ENCODE measurements at places on chromosomes 6 and 20.

- no peak for DNase-seq
Measured at GRCh38 chr20:31595654-31596411, 9.3 kb upstream of the ID1 start.

DNA sequence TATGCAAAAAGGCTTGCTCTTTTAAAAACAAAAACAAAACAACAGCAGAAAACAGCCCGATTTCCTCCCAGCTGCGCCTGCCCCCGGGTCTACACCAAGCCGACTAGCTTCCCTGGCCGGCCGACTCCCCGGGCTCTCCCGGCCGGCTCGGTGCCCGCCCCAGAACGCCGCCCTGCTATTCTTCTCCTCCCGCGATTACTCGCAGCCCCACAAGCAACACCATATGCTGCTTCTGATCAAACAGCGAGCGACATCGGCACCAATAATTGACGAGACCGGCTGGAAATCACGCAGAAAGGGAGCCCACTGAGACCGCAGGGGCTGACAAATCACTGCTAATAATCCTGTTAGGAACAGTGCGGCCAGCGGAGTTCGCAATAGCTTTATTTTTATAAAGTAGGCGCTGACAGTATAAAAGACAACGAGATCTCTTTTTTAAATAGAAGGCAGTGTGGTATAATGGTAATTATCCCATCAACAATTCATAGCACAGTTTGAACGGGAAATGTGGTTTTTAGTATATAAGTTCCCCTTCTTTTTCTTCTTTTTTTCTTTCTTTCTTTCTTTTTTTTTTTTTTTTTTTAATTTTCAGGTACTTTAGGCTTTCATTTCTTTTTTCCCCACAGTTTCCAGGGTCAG is 3.3 kb downstream of the SIM1 start:
- no peak for DNase-seq

GRCh38 chr20:32031007-32031958 is 20.8 kb upstream of the HCK start:
- peak; percentile 20 for DNase-seq

DNA sequence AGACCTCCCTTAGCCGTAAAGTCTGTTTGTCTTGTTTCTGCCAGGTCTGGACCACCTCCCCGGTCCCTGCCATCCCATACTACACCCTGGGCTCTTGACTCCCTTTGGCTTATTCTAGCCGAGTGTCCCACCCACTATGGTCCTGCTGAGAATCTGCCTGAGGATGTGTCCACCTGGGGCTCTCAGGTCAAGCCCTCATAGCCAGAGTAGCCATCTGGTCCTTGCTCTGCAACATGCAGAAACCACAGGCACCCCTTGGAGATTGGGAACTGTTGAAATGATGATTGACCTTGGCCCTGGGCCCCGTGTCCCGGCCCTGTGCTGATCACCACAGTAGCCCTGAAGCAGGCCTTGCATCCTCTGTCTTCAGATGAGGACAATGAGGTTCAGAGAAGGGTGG is 44.0 kb downstream of the VSTM2L start:
- DNase-seq, result no peak

GRCh38 chr20:40844332-40844731 is 155.3 kb upstream of the MAFB start:
- DNase-seq, result no peak

GRCh38 chr20:23111944-23112342 is 25.8 kb upstream of the CD93 start:
- DNase-seq, result no peak

- DNase-seq, result no peak
Measured at GRCh38 chr20:10579942-10580341, 93.9 kb downstream of the JAG1 start.

GRCh38 chr20:51450221-51450712 is 92.3 kb downstream of the NFATC2 start:
- DNase-seq, result no peak

GRCh38 chr20:41135187-41135887 is 2.0 kb upstream of the PLCG1 start:
- DNase-seq, result no peak

DNA sequence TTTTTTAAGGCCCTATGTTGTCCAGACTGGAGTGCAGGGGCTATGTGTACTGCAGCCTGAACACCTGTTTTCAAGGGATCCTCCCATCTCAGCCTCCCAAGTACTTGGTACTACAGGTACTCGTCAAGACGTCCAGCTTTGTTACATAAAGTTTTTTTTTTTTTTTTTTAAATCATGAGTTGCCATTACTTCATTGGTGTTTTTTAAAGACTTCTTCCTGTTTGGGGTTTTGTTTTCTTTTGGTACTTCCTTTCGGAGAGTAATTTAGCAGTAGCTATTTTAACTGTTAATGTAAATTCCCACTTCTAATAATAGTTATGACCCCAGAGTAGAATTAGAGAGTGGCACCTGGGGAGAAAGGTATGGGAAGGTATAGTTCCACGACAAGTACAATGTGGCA is 10.5 kb downstream of the ZNFX1 start:
- DNase-seq, result no peak

DNA sequence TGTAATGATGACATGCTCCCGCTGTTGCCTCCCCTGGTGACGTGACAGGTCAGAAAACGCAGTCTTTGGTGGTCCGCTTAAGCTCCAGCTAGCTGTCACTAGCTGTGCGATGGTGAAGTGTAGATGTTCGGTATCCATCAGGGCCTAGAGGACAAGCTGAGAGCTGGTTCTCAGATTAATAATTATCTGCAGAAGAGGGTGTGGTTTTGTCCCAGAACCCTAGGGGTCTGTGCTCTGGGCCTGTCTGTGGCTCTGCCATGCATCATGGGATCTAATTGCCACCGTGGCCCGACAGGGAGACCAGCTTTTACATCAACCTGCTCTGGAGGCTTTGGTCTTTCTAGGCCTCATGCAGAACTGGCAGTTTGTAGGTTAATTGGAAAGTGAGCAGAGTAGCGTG is 34.1 kb downstream of the ERMARD start:
- DNase-seq, result no peak

GRCh38 chr6:15343490-15344191 is 97.8 kb downstream of the JARID2 start:
- no peak for DNase-seq

GRCh38 chr20:8449123-8449522 is 317.1 kb downstream of the PLCB1 start:
- DNase-seq, result no peak

- DNase-seq, result no peak
Measured at GRCh38 chr6:56757588-56757984, 114.9 kb upstream of the DST start.

GRCh38 chr6:139655783-139656705 is 281.6 kb upstream of the CITED2 start:
- no peak for DNase-seq

GRCh38 chr20:56716806-56717205 is 87.7 kb downstream of the TFAP2C start:
- no peak for DNase-seq

GRCh38 chr6:155599561-155599960 is 143.9 kb upstream of the NOX3 start:
- DNase-seq, result no peak

- DNase-seq, result no peak
Measured at GRCh38 chr6:68229566-68229965, 405.5 kb upstream of the ADGRB3 start.

DNA sequence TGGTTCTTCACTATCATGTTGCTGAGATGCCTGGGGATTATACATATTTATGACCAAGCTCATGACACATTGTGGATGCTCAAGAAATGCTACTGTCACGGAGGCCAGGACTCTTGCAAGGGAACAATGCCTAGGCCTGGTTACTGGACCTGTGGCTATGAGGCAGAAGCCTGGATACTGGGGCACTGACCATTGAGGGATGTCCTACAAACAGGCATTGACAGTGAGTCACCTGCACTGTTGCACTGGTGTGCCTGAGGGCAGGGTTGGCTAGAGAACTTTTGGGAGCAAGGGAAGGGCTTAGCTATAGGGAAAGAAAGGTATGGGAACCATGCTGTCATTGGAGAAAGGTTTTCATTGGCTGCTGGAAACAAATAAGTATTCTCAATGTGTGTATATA is 313.1 kb upstream of the SUPT3H start:
- no peak for DNase-seq

DNA sequence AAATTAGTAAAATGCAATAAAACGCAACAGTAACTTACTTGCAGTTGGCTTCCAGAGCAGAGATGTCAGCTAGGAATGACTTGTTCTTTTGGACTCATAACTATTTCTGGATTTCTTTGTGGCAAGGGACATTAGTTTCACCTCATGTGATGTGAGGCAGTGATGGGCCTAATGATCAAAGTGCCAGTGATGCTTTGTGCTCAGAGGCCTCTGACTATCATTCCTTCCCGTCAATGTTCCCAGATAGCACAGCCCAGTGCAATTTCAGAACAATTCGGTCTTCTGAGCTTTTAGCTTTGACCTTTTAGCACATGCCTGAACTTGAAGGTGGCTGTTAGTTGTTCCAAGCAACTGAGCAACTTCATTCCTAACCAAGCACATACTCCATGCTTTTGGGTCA is 596.8 kb downstream of the TFAP2B start:
- no peak for DNase-seq

GRCh38 chr6:61622601-61623000 is 663.4 kb downstream of the KHDRBS2 start:
- DNase-seq, result no peak

DNA sequence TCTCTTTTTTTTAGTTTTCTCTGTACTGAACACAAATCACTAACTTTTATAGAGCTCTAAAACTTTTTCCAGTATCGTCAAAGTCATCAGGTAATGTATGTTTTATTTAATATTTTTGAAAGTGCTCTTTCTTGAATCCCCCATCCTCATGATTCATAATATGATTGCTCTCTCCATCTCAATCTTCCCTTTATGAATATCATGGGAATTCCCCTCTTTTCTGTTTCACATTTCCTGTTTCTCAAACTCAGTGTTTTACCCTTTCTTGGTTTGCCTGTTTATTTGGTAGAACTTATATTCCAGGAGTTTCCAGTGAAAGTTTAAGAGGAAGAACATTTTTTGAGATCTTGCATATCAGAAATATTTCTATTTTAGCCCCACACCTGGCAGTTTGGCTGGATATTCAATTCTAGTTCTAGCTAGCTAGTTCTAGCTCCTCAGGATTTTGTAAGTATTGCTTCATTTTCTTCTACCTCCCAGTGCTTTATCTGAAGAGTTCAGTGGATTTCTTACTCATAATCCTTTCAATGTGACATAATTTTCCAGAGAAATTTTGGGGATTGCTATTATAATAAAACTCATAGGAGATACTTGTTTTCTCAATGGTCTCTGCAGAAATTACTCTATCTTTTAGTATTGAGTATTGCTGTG is 6.1 kb upstream of the C6orf58 start:
- DNase-seq, result no peak

DNA sequence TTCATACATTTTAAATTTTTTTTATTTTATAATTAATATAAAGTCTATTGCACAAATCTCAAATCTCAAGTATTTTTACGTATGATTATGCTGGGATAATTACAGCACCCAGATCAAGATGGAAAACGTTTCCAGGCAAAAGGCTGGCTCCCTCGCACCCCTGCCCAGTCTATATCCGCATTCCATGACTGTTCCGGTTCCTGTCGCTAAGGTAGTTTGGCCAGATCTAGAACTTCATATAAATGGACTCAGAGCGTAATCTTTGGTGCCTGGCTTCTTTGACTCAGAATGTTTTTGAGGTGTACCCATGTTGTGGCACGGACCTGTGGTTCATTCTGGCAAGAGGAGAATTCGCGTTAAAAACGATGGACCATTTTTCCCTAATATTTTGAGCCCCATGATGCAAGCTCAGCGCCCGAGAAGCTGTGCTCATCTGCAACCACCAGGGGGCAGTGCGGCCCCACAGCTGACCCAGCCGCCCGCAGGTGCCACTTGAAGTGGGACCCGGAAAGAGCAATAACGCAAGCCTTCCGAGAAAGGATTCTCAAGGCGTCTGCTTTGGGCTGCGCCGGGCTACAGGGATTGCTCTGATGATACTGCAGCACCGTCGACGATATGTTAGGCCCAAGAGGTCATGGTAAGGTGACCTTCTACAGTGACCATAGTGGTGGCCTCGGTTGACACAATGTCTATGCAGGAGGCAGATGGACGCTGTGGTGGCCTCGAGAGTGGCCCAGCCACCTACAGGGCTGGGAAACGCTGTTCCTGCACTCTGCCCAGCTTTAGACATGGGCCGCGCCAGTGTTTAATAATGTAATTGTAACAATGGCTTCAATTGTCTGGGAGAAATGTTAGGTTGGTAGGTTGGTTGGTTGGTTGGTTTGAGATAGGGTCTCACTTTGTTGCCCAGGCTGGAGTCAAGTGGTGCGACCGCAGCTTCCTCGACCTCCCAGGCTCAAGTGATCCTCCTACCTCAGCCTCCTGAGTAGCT is 160.1 kb downstream of the ZMYND8 start:
- peak; percentile 53 for DNase-seq

- DNase-seq, result no peak
Measured at GRCh38 chr6:107628878-107629277, 139.0 kb downstream of the SOBP start.

DNA sequence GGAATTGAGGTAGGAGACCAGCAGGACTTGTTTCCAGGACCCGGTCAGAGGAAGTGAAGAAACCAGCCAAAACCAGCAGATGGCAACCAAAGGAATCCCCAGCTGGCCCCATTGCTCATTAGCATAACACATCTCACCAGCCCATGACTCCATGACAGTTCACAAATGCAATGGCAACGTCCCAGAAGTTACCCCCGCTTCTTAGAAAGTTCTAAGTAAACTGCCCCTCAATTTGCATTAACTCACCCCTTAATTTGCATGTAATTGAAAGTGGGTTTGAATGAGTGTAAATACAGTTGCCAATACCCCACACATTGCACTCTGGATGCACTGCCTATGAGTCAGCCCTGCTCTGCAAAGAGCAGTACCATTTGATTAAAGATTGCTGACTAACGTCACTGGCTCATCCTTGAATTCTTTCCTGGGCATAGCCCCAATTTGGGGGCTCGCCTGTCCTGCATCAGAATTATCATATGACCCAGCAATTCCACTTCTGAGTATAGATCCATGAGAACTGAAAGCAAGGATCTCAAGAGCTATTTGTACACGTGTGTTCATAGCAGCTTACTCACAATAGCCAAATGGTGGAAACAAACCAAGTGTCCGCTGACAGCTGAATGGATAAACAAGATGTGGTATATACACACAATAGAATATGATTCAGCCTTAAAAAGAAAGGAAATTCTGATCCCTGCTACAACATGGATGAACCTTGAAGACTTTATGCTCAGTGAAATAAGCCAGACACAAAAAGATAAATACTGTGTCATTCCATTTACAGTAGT is 36.4 kb downstream of the MYLK4 start:
- DNase-seq, result no peak

GRCh38 chr20:4684837-4685413 is 36.8 kb upstream of the PRND start:
- no peak for DNase-seq

DNA sequence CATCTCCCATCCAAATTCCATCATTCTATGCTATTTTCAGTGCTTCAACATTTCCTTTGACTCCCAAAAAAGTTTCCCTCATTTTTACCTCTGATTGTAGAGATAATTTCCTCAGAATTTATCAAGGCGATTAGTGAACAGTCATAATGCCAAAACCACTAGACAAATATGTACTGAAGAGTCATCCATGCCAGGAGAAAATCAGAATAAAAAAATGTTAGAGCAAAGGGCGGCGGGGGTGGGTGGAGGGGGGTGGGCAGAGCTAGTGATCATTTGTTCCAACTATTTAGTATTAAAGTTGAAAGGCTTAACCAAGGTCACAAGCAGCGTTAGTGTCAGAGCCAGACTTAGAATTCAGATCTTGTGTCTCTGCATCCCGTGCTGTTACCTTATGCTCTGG is 5.3 kb upstream of the ADGRF5 start:
- no peak for DNase-seq
